ENCODE measurements at places on chromosomes 2 and 18.

DNA sequence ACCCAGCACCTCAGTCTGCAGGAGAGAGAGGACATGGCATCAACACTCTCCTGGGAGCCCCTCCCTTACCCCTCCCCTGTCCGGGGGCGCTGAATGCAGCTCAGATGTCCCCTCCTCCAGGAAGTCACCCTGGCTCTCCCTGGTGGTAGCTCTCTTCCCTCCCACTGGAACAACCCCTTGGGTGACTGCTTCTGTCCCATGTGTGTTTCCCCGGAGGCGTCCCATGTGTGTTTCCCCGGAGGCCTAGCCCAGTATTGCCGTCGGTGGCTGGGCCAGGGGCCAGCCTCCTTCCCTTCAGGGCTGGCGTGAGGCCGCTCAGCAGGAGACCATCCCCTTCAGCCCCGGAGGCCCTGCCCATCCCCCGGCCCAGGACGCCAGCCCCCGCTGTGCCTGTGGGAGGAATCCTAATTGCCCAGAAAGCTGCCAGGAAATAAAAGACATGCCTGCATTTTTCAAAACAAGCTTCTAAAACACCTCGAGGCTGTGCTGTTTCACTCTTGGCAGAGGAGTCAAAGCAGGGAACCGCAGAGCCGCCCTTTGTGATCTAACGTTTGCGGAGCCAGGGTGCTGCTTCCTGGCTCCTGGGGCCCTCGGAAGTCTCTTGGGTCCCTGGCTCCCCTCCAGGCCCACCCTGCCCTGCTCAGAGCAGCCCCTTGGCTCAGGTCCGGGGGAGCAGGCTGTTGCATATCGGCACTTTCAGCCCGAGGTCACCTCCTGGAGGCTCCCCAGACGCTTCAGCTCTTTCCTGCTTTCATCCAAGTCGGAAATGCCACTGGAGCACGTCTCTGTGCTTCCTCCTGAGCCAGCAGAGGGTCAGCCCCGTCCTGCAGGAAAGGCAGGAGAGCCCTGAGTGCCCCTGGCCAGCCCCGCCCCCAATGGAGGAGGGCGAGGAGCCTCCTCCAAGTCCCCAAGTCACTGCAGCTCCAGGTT lies 11.4 kb downstream of the SNED1 start:
- no peak for DNase-seq

DNA sequence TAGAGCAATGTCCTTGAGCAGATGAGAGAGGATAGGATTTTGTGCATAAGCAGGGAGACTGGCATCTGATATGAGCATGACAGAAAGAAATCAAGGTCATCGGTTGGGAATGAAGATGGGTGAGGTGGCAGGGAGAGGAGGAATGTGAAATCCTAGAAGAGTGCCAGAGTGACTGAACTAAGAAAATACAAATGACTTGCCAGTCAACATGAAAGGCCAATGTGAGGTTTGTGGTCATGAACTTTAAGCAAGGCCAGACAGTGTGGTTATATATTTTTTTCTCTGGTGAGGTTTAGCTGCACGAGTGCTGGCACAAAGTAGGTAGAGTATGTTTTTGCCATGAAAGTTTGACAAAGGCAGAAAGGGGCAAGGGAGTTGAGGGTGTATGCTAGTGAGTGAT lies 21.2 kb downstream of the QPCT start:
- DNase-seq: no peak

- no peak for DNase-seq
These were observed 608 bp upstream of the VPS4B start for GRCh38 chr18:63422864-63423304.

DNA sequence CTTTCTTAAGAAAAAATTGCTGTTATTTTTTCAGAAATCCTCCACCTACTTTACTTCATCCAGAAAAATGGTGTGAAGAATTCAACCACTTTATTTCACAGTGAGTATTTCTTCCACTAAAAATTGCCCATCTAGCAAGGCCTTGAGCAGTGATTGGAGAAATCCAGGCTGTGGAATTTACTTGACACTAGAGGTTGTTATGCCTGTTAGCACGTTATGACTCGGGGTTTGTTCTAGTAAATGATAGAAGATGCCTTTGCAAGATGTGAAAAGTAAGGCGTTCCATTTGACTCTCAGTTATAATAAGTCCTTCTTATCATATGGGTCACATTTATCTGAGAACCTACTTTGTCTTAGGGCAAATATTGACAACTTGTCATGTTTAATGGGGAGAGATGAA lies 157.4 kb downstream of the MYO3B start:
- no peak for DNase-seq

DNA sequence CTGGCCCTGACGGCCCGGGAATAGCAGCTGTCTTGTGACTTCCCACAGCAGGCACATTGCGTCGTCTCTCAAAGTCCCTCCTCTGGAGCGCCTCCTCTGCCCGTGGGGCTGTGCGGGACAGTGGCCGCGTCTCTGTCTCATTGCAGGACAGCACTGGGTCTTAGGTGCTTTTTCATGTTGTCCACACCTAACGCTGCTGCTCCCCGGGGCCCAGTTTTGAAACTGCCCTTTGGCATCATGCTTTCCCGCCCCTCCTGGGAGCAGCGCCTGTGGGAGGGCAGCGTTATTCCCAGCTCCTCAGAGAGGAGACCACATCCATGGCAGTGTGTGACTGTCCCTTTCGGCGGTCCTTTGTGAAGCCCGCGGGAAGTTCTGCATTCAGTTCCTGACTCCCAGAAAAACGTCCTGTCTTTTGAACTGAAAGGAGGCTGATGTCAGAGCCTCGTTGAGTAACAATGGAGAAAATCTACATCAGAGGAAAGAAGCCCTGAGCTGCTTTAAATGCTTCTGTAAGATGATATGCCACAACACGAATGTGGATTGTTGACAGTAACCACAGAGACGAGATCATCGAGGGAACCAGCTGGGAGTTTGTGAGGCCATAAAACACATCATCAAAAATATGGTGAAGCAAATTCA lies 226.0 kb downstream of the FAM210A start:
- DNase-seq: no peak

GRCh38 chr2:237629188-237629534 lies 1.8 kb downstream of the LRRFIP1 start:
- no peak for DNase-seq

- no peak for DNase-seq
These were observed 339.8 kb downstream of the CYP26B1 start for GRCh38 chr2:71807581-71808451.

DNA sequence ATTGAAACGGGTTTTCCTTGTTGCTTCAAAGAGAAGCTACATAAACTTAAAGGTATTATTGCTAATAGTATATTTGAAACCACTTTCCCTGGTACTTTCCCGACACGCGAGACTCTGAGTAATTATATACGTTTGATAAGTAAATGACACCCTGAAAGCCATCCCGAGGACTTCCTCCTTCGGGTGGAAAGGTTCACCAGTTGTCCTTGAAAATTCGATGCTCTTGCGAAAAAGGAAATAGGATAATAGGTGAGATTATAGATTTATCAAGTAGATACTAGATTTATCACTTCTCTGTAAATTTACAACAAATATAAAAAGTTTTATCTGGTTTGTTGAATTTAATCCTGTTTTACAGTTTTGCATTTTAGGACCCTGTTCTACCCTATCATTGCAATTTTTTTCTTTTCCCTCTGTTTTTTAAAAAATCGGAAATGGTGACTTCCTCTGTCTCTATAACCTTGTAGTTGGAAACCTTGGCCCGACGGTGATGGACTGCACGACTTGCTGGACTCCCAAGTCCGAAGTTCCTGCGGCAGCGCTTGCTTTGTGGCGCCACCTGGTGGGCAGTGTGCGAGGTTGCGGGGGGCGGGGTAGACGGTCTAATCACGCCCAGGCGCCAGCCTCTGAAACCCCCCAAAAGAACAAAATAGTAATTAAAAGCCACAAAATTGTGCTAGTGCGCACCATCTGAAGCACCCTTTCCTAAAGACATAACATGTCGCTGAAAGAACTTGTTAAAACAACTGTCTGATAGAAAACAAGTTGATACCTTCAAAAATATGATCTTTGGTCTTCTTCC lies 972 bp upstream of the DLX2 start:
- no peak for DNase-seq

GRCh38 chr2:32772638-32773447 lies 145.0 kb downstream of the TTC27 start:
- DNase-seq: no peak

DNA sequence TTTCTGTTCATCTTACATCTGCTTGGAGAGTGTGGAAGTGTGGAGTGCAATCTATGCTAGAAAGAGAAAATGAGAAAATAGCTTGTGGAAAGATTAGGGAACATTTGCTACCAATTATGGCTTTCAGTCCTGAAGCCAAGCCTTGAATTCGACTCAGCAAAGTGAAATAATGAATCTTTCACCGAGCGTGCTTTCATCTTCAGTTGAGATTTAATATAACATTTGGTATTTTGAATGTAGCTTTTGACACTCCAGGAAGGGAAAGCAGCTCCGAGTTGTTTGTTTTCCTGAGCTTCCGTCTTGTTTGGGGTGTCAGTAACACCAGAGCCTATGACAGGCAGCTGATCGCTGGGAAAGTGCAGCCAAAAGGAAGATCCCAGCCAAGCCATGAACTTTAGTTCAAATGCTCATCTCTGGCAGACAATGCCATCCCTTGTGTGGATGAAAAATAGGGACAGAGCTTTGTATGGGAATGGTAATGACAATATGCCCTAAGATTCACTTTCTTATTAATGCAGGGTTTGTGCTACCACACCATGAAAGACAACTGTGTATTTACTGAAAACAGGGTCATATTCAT lies 25.0 kb upstream of the PHLPP1 start:
- DNase-seq: no peak

DNA sequence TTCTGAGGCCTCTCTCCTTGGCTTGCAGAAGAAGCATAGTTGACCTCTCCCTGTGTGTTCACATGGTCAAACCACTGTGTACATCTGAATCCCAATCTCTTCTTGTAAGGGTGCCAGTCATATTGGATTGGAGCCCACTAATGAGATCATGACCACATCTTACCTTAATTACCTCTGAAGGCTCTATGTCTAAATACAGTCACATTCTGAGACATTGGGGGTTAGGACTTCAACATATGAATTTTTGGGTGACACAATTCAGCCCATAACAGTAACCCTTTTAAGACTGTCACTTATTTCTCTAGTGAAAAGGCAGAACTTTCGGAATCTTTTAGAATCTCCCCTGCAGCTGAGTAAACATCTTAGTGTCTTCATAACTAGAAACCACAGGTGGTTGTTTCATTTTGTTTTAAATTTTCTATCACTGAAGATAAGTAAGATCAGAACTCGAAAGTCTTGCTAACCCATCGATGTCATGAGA lies 33.3 kb downstream of the BMP10 start:
- no peak for DNase-seq

DNA sequence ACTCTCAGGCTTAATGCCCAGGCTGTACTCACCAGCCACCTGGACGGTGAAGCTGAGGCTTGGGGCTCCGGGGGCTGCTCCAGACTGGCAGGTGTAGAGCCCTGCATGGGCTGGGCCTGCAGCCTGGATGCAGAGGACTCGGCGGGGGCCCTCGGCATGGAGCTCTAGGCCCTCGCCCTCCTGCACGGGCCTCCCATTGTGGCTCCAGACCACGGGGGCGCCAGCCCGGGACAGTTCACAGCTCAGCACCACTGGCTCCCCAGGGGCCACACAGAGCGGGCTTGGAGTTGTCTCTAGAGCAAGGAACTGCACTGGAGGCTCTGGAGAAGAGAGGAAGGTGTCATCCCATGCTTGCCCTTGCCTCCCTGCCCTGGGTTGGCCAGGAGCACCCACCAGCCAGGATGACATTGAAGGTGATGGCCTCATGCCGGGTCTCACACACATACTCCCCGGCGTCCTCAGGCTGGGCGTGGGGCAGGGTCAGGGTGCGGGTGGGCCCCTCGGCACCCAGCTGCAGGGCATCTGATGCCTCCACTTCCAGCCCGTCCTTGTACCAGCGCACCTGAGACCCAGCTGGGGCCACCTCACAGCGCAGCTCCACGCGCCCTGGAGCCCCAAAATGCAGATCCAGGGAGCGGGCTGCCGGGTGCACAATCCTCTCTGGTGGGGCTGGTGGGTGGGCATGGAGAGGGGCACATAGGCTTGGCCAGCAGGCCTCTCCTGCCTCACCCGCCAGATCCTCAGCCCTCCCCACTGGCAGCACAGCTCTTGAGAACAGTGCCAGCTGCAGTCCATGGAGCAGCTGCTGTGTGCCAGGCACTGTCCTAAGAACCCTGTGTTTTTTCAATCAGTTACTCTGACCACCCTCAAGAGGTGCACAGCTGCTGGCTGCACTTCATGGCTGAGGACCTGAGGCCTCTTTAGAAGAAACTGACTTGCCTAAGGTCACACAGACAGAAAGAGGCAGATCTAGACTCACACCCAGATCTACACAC lies 13.3 kb downstream of the OBSL1 start:
- no peak for DNase-seq

DNA sequence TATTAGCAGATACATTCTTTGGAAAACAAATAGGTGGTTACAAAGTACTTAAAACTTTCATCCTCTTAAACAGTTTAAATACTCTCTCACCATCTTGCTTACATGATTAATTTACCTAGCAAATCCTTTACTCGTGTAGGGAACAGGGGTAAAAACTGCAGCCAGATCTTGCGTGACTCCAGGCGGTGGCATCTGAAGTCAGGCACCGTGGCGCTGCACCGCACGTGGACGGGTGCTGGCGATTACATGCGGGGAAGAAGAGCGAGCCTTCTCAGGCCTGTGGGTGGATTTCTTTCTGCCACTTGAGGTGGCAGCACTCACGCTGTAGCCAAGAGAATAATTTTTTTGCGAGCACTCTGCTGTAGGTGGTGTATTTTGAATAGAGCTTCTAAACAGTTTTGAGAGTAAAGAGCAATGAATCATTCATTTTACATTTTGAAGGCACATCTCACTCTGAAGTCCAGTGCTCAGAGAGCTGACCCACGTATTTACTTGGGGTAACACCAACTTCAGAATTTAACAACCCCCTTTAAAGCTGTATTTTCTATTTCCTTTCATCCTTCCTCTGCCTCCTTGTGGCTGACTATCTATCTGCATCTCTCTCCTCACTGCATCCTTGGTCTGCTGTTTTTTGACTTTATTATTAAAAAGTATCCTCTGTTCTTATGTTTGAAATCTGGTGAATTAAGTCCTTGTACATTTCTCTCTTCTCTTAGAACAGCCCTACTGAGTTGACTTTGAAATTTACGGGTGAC lies 68.9 kb downstream of the EPAS1 start:
- no peak for DNase-seq

GRCh38 chr2:54279385-54279784 lies 23.4 kb upstream of the TSPYL6 start:
- DNase-seq: no peak

GRCh38 chr2:173355132-173355865 lies 627 bp downstream of the CDCA7 start:
- no peak for DNase-seq

DNA sequence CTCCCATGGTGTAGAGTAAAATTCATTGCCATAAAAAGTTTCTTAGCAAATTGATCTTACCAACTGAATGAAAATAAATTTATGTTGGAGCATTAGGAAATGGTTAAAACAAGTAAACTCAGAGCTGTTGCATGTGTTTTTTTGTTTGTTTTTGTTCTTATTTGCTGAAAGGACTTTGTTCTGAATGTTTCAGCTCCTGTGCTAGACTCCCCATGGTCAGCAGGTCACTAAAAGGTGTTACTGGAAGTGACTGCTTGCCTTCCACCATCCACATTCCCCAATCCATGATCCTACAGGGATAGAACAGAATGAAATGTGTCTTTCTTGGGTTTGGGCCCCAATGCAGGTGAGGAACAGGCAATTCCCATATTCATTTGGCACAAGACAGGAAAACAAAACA lies 101.8 kb downstream of the ALK start:
- DNase-seq: no peak
